ENCODE measurements at places on chromosomes 5 and 9.

DNA sequence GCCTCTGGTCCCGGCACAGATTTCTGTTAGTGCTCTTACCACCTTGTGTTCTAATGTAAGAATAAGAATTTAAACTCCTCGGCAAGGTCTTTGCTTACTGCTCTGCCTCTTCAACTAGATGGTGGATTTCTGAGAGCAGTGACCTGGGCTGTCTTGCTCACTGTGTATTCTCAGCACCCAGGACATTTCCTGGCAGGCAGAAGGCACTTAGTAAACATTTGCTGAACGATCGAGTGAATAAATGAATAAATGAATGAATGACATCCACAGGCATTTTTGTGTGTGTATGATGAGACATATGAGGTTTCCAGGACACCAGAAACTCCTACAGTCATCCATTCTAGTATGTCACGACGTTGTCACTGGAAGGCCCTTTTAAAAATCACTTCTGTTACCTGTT, 143.2 kb downstream of the BOD1 start:
- no peak for DNase-seq

- DNase-seq = no peak
Measured at GRCh38 chr9:125418404-125418803, 156.8 kb downstream of the GAPVD1 start.

DNA sequence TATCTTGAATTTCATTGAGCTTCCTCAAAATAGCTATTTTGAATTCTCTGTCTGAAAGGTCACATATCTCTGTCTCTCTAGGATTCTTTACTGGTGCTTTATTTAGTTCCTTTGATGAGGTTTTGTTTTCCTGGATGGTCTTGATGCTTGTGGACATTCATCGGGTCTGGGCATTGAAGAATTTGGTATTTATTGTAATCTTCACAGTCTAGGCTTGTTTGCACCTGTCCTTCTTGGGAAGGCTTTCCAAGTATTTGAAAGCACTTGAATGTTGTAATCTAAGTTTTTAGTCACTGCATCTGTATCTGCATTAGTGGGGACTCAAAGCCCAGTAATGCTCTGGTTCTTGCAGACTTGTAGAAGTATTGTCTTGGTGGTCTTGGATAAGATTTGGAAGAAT, 47.8 kb downstream of the SMIM15 start:
- DNase-seq = no peak

DNA sequence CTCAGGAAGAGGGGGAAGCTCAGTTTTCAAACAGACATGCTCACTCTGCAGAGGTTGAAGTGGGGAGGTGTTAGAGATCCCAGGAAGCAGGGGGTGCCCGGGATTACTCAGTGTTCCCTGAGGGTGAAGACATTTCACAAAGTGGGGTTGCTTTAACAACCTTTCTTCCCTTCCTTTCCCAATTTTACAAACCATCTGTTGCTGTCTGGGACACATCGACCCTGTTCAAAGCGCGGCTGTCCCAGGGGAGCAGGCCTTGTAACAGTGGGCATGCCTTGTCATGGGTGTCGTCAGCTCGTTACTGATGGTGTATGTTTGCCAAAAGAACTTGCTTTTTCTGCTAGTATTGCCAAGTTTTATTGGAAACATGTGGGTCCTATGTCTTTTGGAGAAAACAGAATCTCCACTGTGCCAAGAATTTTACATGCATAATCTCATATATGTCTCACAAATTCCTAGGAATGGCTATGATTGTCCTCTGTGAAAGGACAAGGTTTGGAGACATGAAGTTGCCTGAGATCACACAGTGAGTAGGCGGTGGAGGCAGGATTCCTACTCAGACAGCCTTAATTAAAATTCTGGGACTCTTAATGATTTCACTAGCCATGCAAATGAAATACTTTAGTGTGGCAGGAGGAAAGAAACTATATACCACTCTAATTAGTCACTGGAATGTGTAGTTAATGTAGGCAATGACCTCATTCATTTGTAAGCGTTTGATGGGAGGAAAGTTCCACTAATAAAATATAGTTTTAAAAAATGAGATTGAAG, 198.9 kb downstream of the NXNL2 start:
- peak; percentile 71 for DNase-seq

DNA sequence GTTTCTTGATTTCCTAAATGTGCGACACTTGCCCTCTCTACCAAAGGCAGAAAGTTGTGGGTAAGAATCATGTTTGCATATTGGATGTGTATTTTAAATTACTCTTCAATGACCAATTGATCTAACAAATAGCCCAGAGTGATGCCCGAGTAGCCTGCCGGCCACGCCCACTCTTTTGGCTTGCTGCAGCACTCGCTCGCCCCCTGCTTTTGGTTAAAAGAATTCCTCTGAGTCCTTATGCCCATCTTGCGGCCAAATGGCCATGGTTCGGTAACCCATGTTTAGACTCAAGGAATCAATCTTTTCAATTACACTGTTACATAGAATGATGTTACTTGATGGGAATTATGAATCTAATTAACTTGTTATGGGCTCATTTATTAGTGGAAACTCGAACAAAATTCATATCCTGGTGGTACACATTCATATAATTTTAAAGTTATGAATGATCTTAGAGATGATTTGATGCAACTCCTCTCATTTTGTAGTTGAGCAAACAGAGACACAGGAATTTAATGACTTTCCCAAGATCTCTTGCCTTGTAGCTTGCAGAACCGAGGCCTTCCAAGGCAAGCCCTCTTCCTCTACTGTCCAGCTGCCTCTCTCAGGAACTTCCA, 36.5 kb downstream of the PPIC start:
- peak; percentile 15 for DNase-seq

DNA sequence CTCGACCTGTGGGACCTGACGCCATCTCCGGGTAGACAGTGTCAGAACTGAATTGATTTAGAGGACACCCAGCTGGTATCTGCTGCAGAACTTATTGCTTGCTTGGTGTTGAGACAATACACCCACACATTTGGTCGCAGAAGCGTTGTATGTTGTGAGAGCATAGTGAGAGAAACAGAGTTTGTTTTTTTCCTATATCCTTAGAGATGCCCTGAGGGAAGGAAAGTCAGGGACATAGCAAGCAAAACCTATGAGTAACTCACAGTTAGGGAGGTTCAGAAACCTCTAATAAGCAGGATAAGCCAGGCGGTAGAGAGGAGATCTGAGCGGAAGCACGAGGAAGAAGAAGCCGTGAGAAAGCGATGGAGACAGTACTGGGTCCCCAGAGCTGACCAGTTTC, 59.8 kb downstream of the PTCD2 start:
- no peak for DNase-seq

DNA sequence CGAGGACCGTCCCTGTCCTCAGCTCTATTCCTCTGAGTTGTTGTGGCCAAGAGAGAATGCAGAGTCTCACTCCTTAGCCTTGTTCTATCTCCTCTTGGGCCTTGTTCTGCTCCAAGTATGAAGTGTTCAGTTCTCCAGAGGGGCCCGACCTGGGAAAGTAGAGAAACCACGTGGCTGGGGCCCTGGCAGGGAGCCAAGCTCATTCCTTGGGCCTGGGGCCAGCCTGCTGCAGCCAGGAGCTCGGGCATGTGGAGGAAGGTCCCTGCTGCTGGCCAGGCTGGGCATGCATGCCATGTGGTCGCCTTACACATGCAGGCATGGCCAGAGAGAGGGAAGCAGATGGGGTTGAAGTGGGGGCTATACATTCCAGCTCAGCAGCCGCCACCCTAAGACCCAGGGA, 60.7 kb downstream of the COL27A1 start:
- peak; percentile 74 for DNase-seq

GRCh38 chr5:10201223-10201868, 48.3 kb downstream of the ATPSCKMT start:
- DNase-seq = peak; percentile 43

- no peak for DNase-seq
Measured at GRCh38 chr5:155919725-155920124, 407.2 kb upstream of the SGCD start.
